ENCODE measurements at places on chromosomes 4 and X. TPM values are rescaled to one million over a fixed set of nuclear protein-coding genes. Genes with fewer than 3 reads are reported as not detected.

The MTMR8 gene
- 0.56 TPM for total RNA-seq

The OTC gene
- total RNA-seq, result 0.66 TPM

The COL25A1 gene
- 0.71 TPM for total RNA-seq

The NR0B1 gene
- not detected for total RNA-seq
